ENCODE measurements at places on chromosomes 3 and 15.

DNA sequence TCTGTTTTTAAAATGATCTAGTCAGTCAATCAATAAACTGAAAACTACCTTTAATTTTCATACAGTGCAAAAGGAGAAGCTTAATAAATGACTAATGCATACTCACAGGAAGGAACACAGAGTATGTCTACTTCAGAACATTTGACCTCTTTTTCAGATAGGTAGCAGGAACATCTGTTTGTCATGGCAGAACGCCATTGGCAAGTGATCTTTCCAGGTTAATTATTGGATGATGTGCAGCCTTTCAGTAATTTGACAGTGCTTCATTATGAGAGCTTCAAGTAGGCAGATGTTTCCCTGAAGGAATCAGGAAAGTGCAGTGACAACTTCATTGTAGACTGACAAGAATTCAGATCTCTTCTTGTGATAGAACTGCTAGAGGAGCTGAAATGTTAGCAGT is 325.0 kb downstream of the OTOL1 start:
- DNase-seq: no peak

DNA sequence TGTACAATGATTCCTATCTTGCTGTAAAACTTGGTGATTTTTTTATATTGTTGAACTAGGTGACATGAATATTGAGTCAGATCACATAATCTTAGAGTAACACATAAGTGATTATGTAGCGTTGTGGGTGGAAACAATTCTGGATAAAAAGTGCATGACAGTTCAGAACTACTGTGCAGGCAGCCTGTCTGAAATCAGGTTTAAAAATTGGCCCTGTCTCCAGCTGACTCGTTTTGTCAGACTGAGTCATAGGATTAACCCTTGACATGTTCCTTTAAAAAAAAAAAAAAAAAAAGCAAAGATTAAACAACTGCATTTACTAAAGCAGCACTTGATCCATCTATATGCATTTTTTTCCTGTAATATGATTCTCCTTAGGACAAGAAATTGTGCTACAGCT is 160.0 kb upstream of the CGNL1 start:
- DNase-seq: no peak

DNA sequence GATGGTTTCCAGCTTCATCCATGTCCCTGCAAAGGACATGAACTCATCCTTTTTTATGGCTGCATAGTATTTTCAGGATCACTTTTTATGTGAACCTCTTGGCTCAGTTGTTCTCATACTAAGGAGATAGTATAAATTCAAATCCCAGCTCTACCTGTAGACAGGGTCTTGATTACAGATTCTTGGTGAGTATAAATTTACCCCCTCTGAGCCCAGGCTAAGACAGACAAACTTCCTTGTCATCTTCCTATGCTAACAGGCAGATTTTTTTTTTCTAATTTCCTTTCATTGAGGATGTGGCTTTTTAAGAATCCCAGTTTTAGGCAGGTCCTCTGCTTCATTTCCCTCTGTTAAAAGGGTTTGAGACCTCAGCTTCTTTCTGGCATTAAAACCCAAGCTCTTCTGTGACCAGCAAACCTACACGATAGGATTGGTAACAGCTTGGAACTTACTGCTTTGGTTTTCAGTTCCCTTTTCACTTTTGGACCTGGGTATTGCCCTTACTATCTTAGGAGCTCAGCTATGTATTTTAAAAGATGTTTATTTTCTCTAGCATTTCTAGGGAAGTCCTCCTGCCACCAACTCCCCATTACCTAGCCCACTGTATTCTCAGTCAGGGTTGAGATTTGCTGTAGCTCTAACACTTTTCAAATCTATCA is 72.5 kb downstream of the VPS8 start:
- no peak for DNase-seq

- DNase-seq: no peak
These were observed 143.4 kb upstream of the NR2E3 start for GRCh38 chr15:71666763-71667620.

DNA sequence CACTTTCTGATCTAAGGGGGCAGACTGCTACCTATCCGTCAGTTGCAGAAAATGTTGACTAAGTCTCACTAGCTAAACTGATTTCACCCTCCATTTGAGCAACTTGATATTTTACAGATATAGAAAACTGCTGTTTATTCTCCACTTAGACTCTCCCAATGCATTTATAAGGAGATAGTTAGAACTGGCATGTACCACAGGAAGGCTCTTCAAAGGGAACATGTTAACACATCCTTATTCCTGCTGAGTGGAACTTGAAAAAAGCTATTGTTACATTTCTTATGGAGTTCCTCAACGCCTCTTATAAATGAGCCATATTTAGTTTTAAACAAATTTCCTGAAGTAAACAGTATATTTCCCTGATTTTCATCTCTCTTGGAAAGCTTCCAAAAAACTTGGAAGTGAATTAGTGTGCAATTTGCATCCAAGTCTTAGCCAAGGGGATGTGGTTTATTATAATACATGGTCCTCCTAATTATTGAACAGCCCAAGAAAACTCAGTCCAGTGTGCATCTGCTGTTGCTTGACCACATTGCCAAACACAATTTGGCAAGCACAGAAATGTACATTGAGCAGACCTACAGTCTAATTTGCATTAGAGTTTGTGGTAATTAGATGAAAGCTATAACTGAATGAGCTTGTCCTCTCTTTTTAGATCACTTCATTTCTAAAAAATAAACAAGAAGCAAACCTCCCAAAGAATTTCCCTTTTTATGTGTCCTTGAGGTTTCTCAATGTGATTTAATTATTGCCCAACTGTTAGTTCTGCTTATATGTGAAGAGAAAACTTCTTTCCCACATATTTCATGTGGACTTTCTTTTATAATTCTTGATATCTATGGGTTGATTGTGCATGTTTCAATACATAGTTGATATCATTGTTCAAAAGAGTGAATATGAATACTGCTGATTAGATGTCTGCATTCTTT is 72.6 kb upstream of the DPH6 start:
- DNase-seq: no peak

DNA sequence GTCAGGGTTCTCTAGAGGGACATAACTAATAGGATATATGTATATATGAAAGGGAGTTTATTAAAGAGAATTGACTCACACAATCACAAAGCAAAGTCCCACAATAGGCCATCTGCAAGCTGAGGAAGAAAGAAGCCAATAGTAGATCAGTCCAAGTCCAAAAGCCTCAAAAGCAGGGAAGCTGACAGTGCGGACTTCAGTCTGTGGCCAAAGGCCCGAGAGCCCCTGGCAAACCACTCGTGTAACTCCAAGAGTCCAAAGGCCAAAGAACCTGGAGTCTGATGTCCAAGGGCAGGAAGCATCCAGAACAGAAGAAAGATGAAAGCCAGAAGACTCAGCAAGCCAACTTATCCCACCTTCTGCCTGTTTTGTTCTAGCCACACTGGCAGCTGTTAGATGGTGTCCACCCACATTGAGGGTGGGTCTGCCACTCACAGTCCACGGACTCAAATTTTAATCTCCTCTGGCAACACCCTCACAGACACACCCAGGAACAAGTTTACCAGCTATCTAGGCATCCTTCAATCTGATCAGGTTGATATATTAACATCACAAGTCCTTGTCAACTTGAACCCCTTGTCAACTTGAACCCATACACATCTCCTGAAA is 54.2 kb upstream of the ACAD9 start:
- DNase-seq: no peak

- peak; percentile 27 for DNase-seq
These were observed 64.9 kb upstream of the POLG start for GRCh38 chr15:89399238-89400115.

DNA sequence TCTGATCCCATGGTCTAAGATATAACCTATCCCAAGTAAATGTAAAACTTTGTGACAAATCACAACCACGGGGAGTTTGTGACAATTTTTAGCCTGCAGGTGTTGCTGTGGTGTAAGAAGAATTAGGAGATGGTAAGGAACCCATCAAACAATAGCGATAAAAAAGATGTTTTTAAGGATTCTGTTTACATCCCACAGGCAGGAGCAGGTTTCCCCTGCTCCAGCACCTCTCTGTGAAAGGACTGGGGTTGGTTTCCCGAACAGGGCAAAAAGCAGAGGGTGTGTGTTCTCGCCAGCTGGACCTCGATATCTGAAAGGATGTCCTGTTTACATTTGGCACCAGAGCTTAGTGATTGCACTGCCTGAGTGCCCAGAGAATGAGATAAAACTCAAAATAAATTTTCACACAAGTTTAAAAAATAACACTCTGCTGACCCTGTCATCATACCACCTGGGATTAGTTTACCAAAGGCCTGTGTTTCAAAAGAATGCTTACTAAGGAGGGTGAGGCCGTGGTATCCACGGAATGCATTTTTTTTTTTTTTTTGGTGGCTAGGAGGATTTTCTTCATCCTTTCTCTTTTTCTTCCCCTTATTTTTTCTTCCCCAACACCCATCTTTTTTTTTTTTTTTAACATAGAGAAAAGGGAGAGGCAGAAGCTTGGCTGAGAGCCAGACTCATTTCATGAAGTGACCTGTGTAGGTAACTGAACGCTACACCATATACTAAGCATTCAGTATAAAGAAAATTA is 151.8 kb upstream of the DPH6 start:
- DNase-seq: no peak

GRCh38 chr3:149732234-149732633 is 20.1 kb downstream of the COMMD2 start:
- no peak for DNase-seq

DNA sequence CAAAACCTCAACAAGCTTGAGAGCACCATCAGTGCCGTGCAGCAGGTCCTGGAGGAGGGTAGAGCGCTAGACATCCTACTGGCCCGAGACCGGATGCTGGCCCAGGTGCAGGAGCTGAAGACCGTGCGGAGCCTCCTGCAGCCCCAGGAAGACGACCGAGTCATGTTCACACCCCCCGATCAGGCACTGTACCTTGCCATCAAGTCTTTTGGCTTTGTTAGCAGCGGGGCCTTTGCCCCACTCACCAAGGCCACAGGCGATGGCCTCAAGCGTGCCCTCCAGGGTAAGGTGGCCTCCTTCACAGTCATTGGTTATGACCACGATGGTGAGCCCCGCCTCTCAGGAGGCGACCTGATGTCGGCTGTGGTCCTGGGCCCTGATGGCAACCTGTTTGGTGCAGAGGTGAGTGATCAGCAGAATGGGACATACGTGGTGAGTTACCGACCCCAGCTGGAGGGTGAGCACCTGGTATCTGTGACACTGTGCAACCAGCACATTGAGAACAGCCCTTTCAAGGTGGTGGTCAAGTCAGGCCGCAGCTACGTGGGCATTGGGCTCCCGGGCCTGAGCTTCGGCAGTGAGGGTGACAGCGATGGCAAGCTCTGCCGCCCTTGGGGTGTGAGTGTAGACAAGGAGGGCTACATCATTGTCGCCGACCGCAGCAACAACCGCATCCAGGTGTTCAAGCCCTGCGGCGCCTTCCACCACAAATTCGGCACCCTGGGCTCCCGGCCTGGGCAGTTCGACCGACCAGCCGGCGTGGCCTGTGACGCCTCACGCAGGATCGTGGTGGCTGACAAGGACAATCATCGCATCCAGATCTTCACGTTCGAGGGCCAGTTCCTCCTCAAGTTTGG is 60.8 kb upstream of the CCR4 start:
- DNase-seq: no peak

GRCh38 chr15:49904296-49904695 is 214.7 kb downstream of the ATP8B4 start:
- DNase-seq: no peak

DNA sequence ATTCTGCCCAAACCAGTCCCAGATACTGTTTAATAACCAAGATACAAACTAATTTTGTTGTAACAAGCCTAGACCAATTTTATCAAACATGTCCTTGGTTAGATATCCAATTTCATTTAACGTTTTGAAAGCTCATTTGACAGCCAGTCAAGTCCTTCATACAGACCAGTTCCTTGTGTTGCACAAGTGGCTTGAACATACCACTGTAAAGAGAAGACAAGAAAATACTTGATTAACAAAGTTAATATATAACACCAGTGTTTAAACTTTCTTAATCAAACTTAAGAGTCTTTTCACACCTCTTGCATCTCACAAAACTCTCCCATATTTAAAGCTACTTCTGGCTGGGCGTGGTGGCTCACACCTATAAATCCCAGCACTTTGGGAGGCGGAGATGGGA is 16.0 kb downstream of the PDE12 start:
- DNase-seq: no peak

- no peak for DNase-seq
These were observed 320.7 kb downstream of the ZNF621 start for GRCh38 chr3:40845447-40845846.

GRCh38 chr3:132561003-132561402 is 36.1 kb upstream of the ACKR4 start:
- no peak for DNase-seq

DNA sequence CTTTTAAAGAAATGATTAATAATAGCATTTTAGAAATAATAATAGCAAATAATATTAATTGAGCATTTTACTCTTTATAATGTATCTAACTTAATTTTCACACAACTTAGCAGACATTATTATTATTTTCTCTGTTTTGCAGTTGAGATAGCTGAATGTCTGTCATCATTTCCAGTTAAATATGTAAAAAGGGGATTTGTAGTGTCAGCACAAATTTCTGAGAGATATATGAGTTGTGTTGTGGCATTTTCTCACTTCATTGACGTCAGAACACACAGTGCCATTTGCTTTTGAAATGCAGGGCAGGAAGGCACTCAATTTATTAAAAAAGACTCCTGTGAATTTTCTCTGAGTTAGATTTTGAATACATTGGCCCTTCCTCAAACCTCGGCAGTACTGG is 111.0 kb downstream of the GRM7 start:
- DNase-seq: no peak

- no peak for DNase-seq
These were observed 173.0 kb upstream of the ROBO2 start for GRCh38 chr3:76866729-76867408.

DNA sequence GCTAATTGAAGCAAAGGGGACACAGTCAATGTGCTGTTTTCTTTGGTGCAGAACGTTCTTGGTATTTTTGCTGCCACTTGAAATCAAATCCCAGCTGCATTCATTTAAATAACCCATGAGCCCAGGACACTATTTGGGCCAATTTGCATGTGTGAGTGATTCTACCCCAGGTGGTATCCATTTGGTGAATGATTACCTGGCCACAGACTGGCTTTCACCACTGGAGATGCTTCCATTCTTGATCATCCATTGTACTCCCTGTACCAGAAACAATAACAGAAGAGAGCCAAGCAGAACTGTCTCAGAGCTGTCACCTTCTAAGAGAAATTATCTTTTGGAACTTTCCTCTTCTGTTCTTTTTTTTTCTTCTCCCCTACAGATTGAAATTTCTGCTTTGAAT is 139.7 kb upstream of the RARB start:
- DNase-seq: no peak

DNA sequence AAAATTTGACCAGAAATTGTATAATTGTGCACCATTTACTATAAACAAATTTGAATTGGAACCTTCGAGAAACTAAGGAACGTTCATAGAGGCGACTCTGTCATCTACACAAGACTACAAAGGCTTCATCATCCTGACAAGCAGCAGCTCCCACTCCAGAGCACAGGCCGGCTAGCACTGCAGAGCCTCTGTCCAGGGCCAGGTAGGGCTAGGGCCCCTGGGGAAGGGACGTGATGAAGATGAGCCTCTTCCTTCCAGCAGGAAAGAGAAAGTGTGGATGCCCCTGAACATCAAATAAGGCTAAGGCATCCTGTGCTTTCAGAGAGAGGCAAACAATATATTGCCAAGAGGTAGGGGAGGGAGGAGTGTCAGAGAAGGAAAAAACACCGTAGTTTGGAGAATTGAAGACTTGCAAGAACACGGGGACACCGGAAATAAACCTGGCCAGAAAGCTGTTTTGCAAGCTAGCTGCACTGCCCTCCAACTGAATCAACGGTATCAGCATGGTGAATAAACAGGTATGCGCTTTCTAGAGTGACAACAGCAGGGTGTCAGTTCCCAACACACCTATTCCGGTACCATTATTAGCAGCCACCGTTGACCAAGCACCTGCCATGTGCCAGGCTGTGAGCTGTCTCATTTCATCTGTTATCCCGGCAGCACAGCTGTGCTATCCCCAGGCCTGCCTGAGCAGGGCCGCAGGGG is 12.4 kb downstream of the XXYLT1 start:
- peak; percentile 20 for DNase-seq
